ENCODE measurements at places on chromosomes 12 and 14.

- DNase-seq, result peak; percentile 54
Observed at GRCh38 chr14:64823305-64823861, 56.3 kb downstream of the SPTB start.

GRCh38 chr14:75063491-75064204 lies at the start of gene ACYP1:
Gene ACYP1, minus strand, starts transcription at chr14:75064024. Its CDS starts 471 bp downstream, at chr14:75063553.
- peak; percentile 79 for DNase-seq

- no peak for DNase-seq
Observed at GRCh38 chr12:131211340-131211938, 257.7 kb downstream of the ADGRD1 start.

DNA sequence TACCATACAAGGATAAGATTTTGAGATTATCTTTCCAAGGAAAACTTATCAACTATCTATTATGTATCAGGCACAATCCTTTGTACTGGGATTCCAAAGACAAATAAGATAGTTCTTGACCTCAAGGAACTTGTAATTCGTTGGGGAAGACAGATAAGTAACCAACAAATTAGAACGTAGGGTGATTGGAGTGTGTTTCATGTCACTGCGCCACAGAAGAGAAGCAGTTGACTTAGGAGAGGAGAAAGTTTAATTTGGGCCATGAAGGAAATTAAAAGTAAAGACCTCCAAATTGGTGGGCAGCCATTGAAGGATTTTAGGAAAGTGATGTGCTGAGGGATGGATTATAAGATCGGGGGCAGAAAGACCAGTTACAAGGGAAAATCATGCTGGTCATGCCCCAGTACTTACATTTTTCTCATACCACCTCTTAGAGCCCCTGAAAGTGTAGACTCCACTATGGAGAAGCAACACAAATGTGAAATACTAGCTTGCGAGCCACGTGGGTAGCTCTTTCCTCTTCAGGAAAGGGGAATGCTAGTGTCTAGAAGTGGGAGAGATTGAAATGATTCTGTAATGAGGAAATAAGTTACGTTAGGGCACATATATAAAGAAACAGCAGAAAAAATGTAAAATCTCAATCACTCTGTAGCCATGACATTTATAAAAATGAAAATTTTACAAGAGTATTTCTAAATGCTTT lies 148.7 kb downstream of the ETV6 start:
- no peak for DNase-seq

DNA sequence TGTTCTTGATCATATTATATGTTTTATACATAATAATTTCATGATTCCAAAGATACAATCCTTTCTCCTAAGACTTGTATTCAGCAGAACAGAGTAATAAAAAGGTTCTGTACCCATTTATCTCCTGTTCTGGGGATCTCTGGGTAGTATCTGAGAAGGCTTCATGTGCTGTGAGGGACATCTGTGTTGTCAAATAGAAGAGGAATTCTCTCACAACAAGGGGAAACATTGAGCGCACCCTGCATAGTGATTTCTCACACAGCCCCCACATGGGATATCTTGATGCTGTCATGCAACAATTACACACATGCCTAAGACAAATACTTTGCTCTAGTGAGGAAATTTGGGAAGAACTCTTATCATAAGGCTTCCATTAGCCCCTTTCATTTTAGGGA lies 101.8 kb upstream of the ATF1 start:
- no peak for DNase-seq

- no peak for DNase-seq
Observed at GRCh38 chr14:33814010-33814409, 136.9 kb downstream of the EGLN3 start.

DNA sequence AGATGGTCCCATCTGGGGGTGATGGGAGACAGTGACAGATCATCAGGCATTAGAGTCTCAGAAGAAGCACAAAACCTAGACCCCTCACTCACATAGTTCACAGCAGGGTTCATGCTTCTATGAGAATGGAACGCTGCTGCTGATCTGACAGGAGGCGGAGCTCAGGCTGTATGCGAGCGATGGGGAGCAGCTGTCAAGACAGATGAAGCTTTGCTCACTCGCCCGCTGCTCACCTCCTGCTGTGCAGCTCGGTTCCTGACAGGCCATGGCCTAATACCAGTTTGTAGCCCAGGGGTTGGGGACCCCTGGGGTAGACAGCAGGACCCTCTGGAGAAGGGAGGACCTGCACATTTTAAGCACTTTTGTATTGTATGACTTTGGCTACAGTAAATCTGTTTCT lies 111.2 kb downstream of the LGMN start:
- DNase-seq, result no peak

DNA sequence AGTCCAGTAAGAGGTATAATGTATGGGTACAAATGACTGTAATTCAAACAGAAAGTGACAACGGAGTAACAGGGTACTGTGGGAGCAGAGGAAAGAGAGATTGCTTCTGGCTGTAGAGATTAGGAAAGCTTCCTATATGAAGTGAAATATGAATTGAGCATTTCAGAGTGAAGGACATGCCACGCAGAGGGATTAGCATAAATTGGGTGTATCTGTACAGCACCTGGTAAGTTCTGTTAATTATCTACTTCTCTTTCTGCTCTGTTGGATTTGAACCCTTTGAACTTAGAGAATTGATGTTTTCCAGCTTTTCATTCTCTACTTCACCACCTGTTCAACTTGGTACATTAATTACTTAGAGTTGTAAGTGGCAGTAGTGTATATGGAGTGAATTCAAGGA lies 8.8 kb downstream of the STK38L start:
- no peak for DNase-seq

Measured in kidney glomerular epithelial cell (primary cell).